ENCODE measurements at places on chromosomes 11 and 22.

DNA sequence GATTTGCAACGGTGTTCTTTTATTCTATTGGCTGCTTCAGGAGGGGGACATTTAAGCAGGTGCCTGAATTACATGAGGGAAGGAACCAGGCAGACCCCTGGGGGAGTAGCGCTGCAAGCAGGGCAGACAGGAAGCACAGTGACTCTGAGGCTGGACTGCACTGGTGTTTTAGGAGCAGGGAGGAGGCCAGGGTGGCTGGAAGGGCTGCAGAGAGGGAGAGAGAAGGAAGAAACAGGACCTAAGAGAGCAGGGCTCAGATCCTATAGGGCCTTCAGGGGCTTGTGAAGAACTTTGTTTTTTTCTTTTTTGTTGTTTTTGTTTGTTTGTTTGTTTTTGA is 62.5 kb upstream of the SORL1-AS1 start:
- no peak for DNase-seq

DNA sequence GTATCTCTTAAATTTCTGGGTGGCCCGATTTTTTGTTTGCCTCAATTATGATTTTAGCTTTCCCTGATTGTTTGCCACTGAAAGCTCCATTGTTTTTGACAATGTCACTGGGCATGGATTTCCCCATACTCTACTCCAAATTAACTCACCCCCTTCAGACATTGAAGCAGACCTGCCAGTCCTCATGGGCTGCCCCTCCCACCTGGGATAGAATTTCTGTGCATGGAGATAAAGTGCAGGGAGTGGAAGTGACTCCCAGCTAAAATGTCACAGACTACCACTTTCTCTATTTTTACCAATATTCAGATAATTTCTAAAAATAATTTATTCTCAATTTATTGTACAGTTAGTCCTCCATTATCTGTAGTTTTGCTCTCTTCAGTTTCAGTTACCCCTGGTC is 79.1 kb upstream of the CLPB start:
- no peak for DNase-seq

- DNase-seq = no peak
Observed at GRCh38 chr11:17930544-17931125, 82.2 kb downstream of the SERGEF start.

DNA sequence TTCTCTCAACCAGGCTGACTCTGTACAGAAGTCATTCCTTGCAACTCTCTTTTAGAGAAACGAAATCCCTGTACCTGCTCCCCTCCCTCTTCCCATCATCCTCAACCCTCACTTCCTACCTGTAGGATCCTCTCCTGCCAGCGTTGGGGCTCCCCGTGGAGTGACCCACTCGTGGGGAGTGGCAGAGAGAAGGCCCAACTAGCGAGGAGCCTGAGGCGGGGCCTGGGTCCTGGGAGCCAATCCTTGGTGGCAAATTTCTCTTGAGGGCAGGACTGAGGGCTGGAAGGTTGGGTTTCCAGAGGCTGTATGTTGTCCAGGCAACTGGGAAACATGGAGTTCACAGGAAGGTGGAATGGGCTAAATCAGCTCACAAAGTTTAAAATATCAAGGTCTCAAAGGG is 10.4 kb downstream of the NHERF4 start:
- peak; percentile 75 for DNase-seq

- no peak for DNase-seq
Observed at GRCh38 chr11:109027851-109028250, 363.0 kb downstream of the DDX10 start.

- peak; percentile 23 for DNase-seq
Observed at GRCh38 chr11:69499186-69499917, 17.9 kb downstream of the LINC01488 start.

GRCh38 chr22:38350444-38351359 is 33.5 kb upstream of the CSNK1E start:
- no peak for DNase-seq

GRCh38 chr22:48511211-48511610 is 1316.5 kb downstream of the BRD1 start:
- no peak for DNase-seq

- no peak for DNase-seq
Observed at GRCh38 chr22:20024225-20024624, 3.3 kb downstream of the TANGO2 start.

- DNase-seq = no peak
Observed at GRCh38 chr11:47360341-47360740, 7.8 kb upstream of the MYBPC3 start.

DNA sequence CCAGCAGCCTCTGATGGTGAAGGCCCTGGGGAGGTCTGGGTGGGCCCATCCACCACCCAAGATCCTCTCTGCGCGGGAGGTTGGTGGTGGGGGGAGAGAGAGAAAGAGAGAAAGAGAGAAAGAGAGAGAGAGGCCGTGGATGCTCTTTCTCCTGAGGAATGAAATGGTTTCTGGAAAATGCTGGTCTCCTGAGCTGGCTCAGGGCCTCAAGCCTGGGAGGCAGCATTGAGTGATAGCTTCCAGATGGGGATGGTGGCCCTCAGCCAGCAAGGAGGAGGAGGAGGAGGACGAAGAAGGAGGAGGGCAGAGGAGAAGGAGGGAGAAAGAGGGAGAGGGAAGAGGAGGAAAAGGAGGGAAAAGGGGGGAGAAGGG is 4.6 kb downstream of the TSPAN32 start:
- peak; percentile 73 for DNase-seq

- DNase-seq = no peak
Observed at GRCh38 chr22:26592421-26592891, 2.5 kb upstream of the TPST2 start.

- DNase-seq = no peak
Observed at GRCh38 chr11:64763526-64764039, 3.8 kb upstream of the PYGM start.

DNA sequence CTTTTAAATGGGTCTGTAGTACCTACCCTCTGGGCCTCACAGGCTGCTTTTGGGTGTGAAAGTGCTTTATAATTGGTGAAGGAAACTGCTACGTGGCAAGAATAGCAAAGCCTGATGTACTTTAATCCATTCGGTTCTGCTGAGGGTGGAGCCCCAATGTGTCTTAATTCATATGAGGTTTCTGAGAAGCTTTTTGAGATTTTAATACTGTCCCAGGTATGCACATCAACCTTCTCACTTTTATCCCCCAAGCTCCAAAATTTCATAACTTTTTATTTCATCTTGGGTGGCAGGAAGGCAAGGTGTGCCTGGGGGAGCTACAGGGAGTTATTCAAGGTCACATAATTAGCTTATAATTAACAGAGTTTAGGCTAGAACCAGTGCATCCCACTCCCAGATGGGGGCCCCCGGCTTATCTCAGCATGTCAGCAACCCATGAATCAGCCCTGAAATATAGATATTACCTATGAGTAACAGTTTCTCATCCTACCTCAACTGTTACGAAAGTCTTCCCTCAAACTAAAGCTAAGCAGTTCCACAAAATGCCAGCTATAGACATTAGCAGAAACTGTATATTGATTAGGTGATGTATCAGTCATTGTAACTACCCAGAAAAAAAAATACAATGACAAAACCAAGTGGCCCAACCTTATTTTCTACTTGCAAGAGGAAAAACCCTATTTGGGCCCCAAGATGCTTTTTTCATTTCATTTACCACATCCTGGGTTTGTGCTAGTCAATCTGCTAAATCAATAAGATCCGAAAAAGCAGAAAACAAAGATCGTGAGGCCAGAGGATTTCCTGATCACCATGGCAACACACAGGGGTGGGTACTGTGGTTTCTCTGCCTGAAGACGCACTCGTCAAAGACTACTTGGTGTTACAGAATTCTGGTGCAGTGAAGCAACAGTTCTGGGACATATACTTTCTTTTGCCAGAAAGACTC is 26.7 kb downstream of the CD44 start:
- peak; percentile 88 for DNase-seq

- DNase-seq = peak; percentile 46
Observed at GRCh38 chr11:5242933-5243815, 6.5 kb downstream of the HBG1 start.

DNA sequence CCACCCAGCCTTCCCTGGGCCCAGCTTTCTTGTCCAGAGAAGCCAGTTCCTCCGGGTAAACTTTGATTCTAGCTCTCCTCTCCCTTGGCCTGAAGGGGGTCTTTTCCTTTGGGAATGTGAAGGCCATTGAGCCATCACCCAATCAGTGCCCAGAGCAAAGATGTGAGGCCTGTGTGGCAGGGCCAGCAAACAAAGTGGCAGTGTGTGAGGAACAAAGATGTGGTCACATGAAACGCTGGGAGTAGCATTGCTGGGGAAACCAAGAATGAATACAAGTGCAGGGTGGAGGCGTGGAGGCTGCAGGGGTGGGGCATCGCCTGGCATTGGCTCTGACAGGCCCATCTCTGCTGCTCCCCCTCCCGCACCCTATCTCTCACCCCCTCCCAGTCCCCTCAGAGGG is 91.9 kb upstream of the BID start:
- no peak for DNase-seq

DNA sequence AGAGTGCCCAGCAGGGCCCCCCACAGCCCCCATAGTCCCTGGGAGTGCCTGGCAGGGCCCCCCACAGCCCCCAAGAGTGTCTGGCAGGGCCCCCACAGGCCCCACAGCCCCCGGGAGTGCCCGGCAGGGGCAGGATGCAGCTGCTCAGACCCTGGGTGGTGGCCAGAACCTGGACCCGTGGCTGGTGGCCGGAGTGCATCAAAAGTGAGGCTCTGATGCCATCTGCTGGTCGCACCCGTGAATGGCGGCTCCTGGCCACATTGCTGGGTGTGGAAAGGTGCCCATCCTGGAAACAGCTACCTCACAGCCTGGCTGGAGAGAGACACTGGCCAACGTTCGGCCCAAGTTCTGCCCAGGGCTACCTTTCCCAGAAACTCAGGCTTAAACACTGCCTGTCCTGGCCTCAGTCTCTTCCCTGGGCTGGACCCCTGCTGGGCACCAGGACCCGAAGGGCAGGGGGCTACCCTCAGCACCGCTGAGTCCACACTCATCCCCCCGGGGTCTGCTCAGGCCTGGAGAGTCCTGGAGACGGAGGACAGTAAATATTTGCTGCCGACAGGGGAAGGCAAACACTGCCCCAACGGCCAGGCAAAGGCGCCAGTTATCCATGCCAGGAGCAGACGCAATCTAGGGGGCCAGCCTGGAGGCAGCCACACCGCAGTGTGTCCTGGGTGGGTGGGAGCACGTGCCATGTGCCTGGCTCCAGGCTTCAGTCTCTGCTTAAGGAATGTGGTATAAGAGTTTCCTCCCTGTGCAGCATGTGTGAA is 4.4 kb downstream of the INS start:
- DNase-seq = peak; percentile 80

DNA sequence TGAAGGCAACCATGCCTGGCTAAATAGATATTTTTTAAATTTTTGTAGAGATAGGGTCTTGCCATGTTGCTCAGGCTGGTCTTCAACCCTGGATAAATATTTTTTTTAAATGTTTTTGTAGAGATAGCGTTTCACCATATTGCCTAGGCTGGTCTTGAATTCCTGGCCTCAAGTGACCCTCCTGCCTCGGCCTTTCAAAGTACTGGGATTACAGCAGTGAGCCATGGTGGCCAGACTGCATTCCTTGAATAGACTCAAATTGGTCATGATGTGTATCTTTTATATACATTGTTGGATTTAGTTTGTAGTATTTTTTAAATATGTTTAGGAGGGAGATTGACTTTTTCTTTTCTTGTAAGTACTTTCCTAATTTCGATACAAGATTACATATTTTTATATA is 325.7 kb upstream of the C11orf87 start:
- no peak for DNase-seq

GRCh38 chr22:32267011-32267410 is 11.9 kb upstream of the SLC5A4 start:
- DNase-seq = no peak

DNA sequence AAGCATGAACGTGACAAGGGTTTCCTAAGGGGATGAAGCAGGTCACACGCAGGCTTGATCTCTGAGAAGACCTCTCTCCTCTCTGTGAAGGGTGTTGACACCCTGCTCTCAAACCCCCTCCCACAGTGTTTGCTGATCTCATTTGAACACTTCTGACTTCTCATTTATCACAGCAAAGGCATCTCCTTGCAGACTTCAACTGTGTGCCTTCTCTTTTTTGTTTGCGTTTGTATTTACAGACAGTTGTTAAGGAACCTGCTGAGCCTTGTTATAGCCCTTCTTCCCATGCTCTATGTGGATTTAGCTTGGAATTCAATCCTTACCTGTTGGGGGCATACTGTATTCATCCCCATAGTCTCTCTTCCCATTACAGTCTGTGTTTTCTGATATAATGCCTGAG is 206.5 kb downstream of the NELL1 start:
- no peak for DNase-seq

GRCh38 chr22:48982321-48982905 is 845.3 kb downstream of the BRD1 start:
- DNase-seq = no peak

DNA sequence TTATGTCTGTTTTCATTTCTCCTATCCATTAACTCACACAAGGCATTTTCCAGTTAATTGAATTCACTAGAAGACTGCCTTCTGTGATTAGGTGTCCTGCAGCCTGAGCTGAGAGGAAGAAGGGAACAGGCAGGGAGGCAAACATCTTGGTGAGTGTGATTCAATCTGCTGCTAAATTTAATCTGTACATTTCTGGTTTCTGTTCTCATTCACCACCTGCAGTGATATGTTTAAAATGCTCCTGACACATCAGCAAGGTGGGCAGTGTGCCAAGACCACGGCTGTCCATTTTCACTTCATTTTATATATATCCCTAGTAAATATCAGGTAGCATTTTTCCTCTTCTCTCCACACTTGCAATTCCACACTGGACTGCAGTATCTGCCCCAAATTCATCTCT is 416.5 kb downstream of the TMEM135 start:
- DNase-seq = peak; percentile 19

DNA sequence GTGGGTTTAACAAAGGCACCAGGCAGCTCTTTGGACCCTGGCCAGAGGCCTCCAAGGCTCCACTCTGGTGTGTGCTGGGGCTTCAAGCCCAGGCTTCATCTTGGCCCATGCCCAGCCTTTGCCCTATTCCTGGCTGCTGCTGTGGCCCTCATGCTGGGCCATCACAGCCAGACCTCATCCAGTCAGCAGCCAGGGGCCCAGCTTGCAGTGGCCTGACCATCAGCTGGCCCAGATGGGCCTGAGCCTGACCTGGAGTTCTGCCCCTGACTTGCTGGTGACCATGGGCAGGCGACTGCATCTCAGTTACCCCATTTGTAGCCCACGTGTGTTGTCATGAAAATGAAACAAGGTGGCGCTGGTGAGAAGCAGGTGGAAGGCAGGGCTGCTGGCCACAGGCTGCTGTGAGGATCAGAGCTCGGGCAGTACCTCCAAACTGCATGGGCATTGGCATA is 76.1 kb downstream of the MED15 start:
- peak; percentile 27 for DNase-seq
